ENCODE measurements at places on chromosomes 16 and 17.

GRCh38 chr16:85279402-85279801 lies 167.1 kb upstream of the CIBAR2 start:
- peaks cover 3% of the 10 kb centered on the region for H3K27me3 ChIP-seq
- H3K27ac ChIP-seq: no peak overlapping the region
- H3K4me1 ChIP-seq: no peaks in the 10 kb centered on the region
- H3K4me3 ChIP-seq: no peak overlapping the region

GRCh38 chr17:55241097-55241496 lies 23.7 kb upstream of the HLF start:
- no peak overlapping the region for H3K27ac ChIP-seq
- peaks cover 49% of the 10 kb centered on the region for H3K27me3 ChIP-seq
- H3K36me3 ChIP-seq: no peaks in the 10 kb centered on the region
- DNase-seq: no peak

- DNase-seq: no peak
- H3K27me3 ChIP-seq: no peaks in the 10 kb centered on the region
- peaks cover 8% of the 10 kb centered on the region for H3K4me1 ChIP-seq
- peaks cover 37% of the 10 kb centered on the region for H3K36me3 ChIP-seq
- no peak overlapping the region for H3K4me3 ChIP-seq
- H3K27ac ChIP-seq: no peak overlapping the region
Observed at GRCh38 chr16:2610781-2611498, 71.4 kb upstream of the KCTD5 start.

GRCh38 chr16:58046054-58046881 lies 20.7 kb downstream of the MMP15 start:
- no peaks in the 10 kb centered on the region for H3K27me3 ChIP-seq
- no peaks in the 10 kb centered on the region for H3K36me3 ChIP-seq
- no peak for DNase-seq
- no peaks in the 10 kb centered on the region for H3K4me1 ChIP-seq
- no peak overlapping the region for H3K27ac ChIP-seq
- H3K4me3 ChIP-seq: no peak overlapping the region

GRCh38 chr17:75774471-75774990 lies 9.5 kb upstream of the GALK1 start:
- DNase-seq: no peak
- H3K4me3 ChIP-seq: peak overlapping the region; percentile 23
- peak overlapping the region; percentile 6 for H3K27ac ChIP-seq
- no peaks in the 10 kb centered on the region for H3K27me3 ChIP-seq
- peaks cover 51% of the 10 kb centered on the region for H3K36me3 ChIP-seq
- H3K4me1 ChIP-seq: peaks cover 25% of the 10 kb centered on the region

DNA sequence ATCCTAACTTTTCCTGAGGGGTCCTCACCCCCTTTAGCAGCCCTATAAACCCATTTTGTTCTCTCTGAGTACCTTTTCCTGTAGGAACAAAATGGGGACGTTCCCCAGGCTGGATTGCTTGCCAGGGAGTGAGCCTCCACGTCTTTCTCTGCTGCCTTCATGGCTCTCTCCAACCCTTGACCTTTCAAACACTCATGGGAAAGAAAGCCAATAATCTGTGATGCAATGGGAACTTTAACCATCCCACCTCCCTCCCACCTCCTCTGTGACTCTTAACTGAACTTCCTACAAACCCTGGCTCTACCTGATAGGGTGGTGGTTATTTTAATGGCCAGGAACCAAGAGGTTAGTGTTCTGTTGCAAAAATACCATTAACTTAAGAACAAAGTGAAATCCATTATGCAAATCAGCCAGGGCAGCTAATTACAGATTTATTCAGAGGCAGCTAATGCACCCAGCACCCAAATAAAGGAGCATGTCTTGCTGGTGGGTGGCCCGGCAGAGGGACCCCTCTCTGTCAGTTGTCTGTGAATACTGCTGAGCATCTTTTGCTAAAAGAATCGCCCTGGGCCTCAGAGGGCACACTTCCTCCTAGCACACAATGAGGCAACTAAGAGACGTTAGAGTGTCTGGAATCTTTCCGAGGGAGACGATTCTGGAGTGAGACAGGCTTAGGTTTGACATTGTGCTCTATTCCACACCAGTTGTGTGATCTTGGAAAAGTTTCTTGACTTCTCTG lies 3.0 kb downstream of the PIPOX start:
- no peaks in the 10 kb centered on the region for H3K36me3 ChIP-seq
- H3K4me1 ChIP-seq: peaks cover 13% of the 10 kb centered on the region
- no peak overlapping the region for H3K27ac ChIP-seq
- H3K27me3 ChIP-seq: peaks cover 10% of the 10 kb centered on the region
- H3K4me3 ChIP-seq: no peak overlapping the region

DNA sequence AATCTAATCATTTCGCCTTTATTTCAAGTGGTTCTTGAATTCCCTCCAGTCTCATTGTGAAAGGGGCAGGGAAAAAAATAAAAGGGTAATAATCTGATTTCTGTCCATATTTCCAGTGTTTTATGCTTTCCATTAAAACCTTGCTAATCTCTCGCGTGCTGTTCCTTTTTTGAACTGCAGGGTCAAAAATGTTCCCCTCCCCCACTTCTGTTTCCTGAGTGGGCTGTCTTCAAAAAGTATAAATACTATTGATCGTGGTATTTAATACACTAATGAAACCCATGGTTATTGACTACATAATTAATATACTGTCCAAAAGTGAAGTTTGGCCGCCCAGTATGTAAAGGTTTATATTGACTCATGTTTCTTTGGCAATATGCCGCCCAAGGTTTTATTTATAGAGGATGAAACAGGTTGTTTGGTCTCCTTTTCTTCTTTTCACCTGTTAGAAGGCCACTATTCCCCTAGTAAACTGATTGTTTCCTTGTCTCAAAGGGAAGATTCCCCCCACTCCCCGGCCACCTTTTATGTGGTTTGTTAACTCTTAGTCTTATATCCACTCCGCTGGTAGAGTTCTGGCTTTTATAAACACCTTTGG lies 69.7 kb downstream of the RPA1 start:
- H3K27me3 ChIP-seq: no peaks in the 10 kb centered on the region
- DNase-seq: no peak
- no peaks in the 10 kb centered on the region for H3K4me1 ChIP-seq
- H3K4me3 ChIP-seq: no peak overlapping the region

- DNase-seq: no peak
- peaks cover 4% of the 10 kb centered on the region for H3K4me1 ChIP-seq
- H3K36me3 ChIP-seq: no peaks in the 10 kb centered on the region
- no peaks in the 10 kb centered on the region for H3K27me3 ChIP-seq
- no peak overlapping the region for H3K4me3 ChIP-seq
- H3K27ac ChIP-seq: no peak overlapping the region
Observed at GRCh38 chr16:48430890-48431289, 45.7 kb upstream of the SIAH1 start.

DNA sequence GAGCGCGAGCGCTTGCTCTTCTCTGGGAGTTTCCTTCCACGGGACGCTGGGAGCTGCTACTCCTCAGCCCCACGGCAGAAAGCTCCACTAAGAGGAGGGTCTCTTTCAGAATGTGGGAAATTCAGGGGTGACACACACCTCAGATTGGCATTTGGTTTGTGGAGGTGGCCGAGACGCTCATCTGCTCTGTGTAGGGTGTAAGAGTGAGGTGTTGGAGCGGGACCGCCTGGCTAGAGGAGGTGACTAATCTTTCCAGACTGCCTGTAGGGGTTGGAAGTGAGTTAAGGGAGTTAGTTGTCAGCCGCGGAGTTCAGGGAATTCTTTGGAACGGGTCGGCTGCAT lies 735 bp downstream of the PSMD11 start:
- peak overlapping the region; percentile 87 for H3K27ac ChIP-seq
- peaks cover 48% of the 10 kb centered on the region for H3K4me1 ChIP-seq
- no peak for DNase-seq
- peaks cover 52% of the 10 kb centered on the region for H3K36me3 ChIP-seq
- H3K4me3 ChIP-seq: peak overlapping the region; percentile 83

- no peak overlapping the region for H3K27ac ChIP-seq
- no peaks in the 10 kb centered on the region for H3K27me3 ChIP-seq
- DNase-seq: no peak
- H3K4me1 ChIP-seq: peaks cover 39% of the 10 kb centered on the region
- peaks cover 42% of the 10 kb centered on the region for H3K36me3 ChIP-seq
Observed at GRCh38 chr17:3802461-3803307, 1.7 kb upstream of the ITGAE start.

GRCh38 chr16:57413733-57414132 lies 9.2 kb downstream of the CCL17 start:
- H3K27ac ChIP-seq: no peak overlapping the region
- H3K27me3 ChIP-seq: peaks cover 3% of the 10 kb centered on the region
- no peak for DNase-seq

GRCh38 chr17:41002814-41003213 lies 3.1 kb upstream of the KRTAP3-2 start:
- DNase-seq: no peak
- peaks cover 46% of the 10 kb centered on the region for H3K27me3 ChIP-seq

GRCh38 chr17:75827308-75828075 lies 16.7 kb downstream of the UNC13D start:
- H3K27me3 ChIP-seq: no peaks in the 10 kb centered on the region
- peak overlapping the region; percentile 63 for H3K4me3 ChIP-seq
- peaks cover 75% of the 10 kb centered on the region for H3K36me3 ChIP-seq
- peak overlapping the region; percentile 96 for H3K27ac ChIP-seq
- peaks cover 26% of the 10 kb centered on the region for H3K4me1 ChIP-seq

GRCh38 chr16:22092143-22092933 lies at the start of gene VWA3A:
Gene VWA3A (plus strand): TSS chr16:22092541. CDS start chr16:22092638, 97 bp downstream.
- H3K4me1 ChIP-seq: no peaks in the 10 kb centered on the region
- H3K27ac ChIP-seq: no peak within 1 kb of the TSS
- peaks cover 10% of the 10 kb centered on the region for H3K27me3 ChIP-seq
- H3K36me3 ChIP-seq: peaks cover 7% of the 10 kb centered on the region
- DNase-seq: no peak

GRCh38 chr17:1375615-1376014 lies 24.4 kb downstream of the YWHAE start:
- H3K4me1 ChIP-seq: peaks cover 89% of the 10 kb centered on the region
- H3K4me3 ChIP-seq: peak overlapping the region; percentile 37
- peaks cover 93% of the 10 kb centered on the region for H3K36me3 ChIP-seq
- peak overlapping the region; percentile 87 for H3K27ac ChIP-seq
- no peaks in the 10 kb centered on the region for H3K27me3 ChIP-seq
- no peak for DNase-seq

GRCh38 chr16:7400117-7400890 lies 67.7 kb downstream of the RBFOX1 start:
- no peaks in the 10 kb centered on the region for H3K27me3 ChIP-seq
- no peak overlapping the region for H3K27ac ChIP-seq
- no peak for DNase-seq
- no peak overlapping the region for H3K4me3 ChIP-seq

DNA sequence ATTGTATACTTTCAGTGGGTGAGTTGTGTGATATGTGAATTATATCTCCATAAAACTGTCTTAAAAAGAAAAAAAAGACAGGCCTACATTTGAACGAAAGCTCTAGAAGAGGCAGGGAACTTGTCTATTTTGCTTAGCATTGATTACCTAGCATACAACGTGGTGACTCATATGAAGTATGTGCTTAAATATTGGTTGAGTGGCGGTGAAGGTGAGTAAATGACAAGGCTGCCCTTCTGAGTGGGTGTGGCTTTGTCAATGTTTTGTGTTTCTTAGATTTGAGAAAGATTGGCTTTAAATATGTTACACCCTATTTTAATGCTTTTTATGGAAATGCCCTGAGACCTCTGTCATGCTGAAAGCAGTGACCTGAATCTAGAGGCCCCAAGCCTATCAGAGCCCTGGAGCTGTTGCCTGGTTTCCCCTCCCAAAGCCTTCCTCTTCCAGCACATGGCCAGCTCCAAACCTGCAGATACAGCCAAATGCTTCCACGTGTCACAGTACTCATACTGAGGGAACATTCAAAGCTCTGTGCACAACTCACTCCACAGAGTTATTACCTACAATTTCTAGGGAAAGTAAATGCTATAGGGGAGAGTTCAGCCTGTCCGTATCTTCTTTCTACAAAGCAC lies 260.0 kb downstream of the PHKB start:
- no peak overlapping the region for H3K4me3 ChIP-seq
- no peaks in the 10 kb centered on the region for H3K4me1 ChIP-seq
- H3K27me3 ChIP-seq: peaks cover 2% of the 10 kb centered on the region
- H3K27ac ChIP-seq: no peak overlapping the region
- no peak for DNase-seq

- no peak overlapping the region for H3K27ac ChIP-seq
- H3K4me3 ChIP-seq: no peak overlapping the region
- no peaks in the 10 kb centered on the region for H3K27me3 ChIP-seq
- H3K36me3 ChIP-seq: peaks cover 33% of the 10 kb centered on the region
Observed at GRCh38 chr17:15456972-15457722, 10.3 kb downstream of the CDRT4 start.

GRCh38 chr17:303168-303567 lies 49.4 kb downstream of the RPH3AL start:
- no peak for DNase-seq
- H3K27ac ChIP-seq: no peak overlapping the region
- no peaks in the 10 kb centered on the region for H3K36me3 ChIP-seq

DNA sequence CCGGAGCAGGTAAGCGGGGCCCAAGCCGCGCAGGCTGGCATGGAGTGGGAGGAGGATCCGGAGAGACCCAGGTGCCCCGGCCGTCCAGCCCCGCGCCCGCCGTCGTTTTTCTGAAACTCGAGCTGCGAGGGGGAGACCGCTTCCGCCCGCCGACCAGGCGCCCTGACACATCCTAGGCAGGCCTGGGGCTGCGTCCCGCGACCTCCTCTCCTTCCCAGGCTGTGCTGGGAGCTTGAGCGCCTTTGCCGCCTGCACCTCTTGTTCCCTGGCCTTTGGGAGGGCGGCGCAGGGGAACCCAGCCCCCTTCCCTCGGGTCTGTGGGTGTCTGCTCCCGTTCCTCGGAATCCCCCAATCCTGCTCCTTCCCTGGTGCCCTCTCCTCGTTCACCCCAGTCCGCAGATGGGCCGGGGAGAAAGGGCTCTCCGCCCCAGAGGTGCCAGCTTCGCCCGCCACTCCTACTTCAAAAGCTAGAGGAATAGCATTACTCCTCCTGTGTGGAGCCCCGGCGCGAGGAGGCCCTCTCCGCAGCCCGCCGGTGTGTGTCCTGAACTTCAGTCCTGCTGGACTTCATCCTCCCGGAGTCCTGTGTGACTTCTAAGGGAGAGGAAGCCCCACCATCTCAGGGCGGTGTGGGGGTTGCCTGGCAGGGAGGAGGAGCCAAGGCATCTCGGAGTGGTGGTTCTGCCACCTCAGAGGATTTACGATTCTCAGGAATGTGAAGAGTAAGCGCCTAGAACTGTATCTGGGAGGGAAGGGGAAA lies 1.0 kb downstream of the NHERF1 start:
- peak overlapping the region; percentile 92 for H3K4me3 ChIP-seq
- peak; percentile 71 for DNase-seq
- no peaks in the 10 kb centered on the region for H3K27me3 ChIP-seq
- peaks cover 61% of the 10 kb centered on the region for H3K4me1 ChIP-seq

GRCh38 chr17:45579529-45580495 lies 89.3 kb upstream of the PLEKHM1 start:
- H3K27me3 ChIP-seq: no peaks in the 10 kb centered on the region
- H3K36me3 ChIP-seq: peaks cover 50% of the 10 kb centered on the region
- H3K27ac ChIP-seq: no peak overlapping the region
- H3K4me3 ChIP-seq: no peak overlapping the region

Measured in activated T-cell treated with anti-CD3 and anti-CD28 coated beads, Interleukin-2, amount 50 U/mL, for 24 hours (primary cell).